ENCODE measurements at places on chromosomes 1 and 21.

GRCh38 chr1:101431956-101432510 lies 195.2 kb downstream of the S1PR1 start:
- no peak for DNase-seq

GRCh38 chr1:5904551-5904950 lies 87.7 kb downstream of the NPHP4 start:
- no peak for DNase-seq

DNA sequence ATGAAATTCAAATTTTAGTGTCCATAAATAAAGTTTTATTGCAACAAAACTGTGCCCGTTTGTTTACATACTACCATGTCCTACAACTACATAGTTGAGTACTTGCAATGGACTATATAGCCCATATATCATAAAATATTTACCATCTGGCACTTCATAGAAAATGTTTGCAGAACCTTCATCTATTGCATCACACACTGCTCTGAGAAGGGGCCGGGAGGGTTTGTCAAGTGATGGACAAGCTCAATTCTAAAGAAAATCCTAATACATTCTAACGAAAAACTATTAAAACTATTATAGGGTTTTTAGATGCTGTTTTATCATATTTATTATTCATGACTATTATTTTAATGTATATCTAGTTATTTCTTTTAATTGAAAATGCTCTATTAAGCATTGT lies 35.9 kb downstream of the RGSL1 start:
- DNase-seq, result no peak

DNA sequence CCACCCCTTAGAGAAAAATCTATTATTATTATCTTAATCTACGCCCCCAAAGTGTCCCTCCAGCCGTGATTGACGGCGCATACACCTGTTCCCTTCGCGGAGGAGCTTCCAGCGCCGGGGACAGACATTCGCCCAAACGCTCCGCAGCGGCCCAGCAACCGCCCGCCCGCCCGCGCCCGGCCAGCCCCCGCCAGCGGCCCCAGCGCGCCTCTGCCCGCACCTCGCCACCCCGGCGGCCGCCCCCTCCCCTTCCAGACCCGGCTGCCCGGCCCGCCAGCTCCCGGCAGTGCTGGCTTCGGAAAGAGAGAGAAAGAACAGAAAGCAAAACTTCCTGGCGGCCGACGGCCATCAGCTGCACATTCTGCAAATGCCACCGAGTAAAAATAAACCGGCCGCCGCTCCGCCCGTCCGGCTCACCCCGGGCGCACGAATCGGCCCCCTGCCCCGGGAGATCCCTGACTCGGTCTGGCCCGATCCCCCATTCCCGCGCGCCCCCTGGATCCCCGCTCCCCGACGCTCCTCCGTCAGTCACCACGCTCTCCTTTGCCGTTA lies 1.6 kb downstream of the CASZ1 start:
- no peak for DNase-seq

- no peak for DNase-seq
These were observed 378.9 kb upstream of the RUNX1 start for GRCh38 chr21:35428001-35428320.

DNA sequence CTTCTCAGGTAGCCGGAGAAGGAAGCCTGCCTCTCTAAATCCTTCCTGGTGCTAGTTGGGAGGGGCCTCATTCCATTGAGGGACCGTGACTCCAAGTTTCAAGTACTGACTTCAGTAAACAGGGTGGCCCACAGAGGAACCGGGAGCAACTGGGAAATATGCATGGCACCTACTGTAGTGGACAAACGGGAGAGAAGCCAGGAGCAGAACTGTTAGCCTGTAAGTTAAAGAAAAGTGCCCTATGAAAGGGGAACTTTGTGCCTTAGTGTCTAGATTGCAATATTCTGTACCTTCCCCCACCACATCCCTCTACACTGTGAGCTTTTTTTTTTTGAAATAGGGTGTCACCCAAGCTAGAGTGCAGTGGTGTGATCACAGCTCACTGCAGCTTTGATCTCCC lies 33.2 kb upstream of the KANK4 start:
- no peak for DNase-seq

DNA sequence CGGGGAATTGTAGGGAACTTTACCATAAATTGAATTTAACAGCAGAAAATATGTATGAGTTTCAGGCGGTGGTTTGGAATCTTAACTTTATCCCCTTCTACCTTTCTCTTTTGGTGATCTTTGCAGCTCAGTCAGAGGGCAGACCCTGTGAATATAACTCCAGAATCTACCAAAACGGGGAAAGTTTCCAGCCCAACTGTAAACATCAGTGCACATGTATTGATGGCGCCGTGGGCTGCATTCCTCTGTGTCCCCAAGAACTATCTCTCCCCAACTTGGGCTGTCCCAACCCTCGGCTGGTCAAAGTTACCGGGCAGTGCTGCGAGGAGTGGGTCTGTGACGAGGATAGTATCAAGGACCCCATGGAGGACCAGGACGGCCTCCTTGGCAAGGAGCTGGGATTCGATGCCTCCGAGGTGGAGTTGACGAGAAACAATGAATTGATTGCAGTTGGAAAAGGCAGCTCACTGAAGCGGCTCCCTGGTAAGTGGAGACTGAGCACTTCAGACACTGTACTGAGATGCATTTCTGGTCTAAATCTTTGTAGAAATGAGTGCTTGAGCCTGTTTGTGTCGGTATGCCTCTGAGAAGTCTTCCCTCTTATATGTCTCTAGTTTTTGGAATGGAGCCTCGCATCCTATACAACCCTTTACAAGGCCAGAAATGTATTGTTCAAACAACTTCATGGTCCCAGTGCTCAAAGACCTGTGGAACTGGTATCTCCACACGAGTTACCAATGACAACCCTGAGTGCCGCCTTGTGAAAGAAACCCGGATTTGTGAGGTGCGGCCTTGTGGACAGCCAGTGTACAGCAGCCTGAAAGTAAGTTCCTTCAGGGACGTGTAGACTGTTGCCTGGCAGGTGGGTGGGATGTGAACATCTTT lies 1.5 kb downstream of the CCN1 start:
- no peak for DNase-seq

Measured in stimulated activated CD8-positive, alpha-beta memory T cell treated with anti-CD3 and anti-CD28 coated beads, Interleukin-7, amount 100 ng/mL, for 1 hour (primary cell).